Activated naive CD8-positive, alpha-beta T cell treated with anti-CD3 and anti-CD28 coated beads for 36 hours (primary cell): ENCODE measurements at places on chromosomes 6 and 20. TPM values are rescaled to one million over a fixed set of nuclear protein-coding genes. Genes with fewer than 3 reads are reported as not detected.
A peak's percentile ranks its signal among the peaks of the same experiment; 100 is the strongest.

Gene CRISP3
- not detected for total RNA-seq

DNA sequence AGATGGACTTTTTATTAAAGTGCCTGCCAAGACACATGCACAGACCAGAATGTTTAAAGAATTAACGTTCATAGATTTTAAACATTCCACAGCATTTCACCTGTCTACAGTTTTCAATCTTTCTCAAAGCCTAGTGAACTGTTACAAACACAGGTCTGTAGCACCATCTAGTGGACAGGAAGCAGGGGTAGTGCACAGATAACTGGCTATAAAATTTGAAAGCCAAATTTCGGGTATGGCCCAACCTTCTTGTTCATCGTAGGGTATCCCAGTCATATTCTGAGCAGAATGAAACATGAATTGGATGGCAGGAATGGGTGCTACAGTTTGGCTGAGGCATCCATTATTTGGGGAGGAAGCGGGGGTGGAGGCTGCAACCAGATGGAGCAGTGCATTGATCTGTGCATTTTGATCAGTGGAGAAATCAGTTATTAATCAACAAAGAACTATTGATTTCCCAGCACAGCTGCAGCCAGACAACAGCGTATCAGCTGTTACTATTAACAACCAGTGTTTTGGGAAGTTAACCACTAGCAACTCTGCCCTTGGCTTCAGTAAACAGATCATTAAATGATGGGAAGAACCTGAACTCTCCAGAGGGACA is 56.1 kb upstream of the B3GAT2 start:
- no peak for DNase-seq
- no peak overlapping the region for H3K27ac ChIP-seq
- H3K36me3 ChIP-seq = no peaks in the 10 kb centered on the region
- H3K4me1 ChIP-seq = no peaks in the 10 kb centered on the region
- H3K27me3 ChIP-seq = peaks cover 22% of the 10 kb centered on the region

DNA sequence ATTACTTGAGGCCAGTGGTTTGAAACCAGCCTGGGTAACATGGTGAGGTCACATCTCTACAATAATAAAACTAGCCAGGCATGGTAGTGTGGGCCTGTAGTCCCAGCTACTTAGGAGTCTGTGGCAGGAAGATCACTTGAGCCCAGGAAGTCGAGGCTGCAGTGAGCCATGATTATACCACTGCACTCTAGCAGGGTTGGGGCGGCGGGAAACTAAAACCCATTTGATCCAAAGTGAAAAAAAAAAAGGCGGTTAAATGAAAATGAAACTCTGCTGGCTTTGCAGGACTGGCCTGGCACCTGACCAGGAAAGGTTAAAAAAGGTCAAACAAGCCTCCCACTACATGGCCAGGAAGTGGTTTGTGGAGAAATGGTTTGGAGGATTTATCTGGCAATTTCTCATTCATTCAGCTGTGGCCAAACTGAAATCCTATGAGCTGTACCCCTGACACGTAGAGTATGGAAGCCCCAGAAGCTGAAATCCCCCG is 36.6 kb downstream of the MTRES1 start:
- DNase-seq = peak; percentile 43
- no peak overlapping the region for H3K4me3 ChIP-seq
- H3K36me3 ChIP-seq = peaks cover 7% of the 10 kb centered on the region
- H3K4me1 ChIP-seq = peaks cover 36% of the 10 kb centered on the region

Gene BPIFB2
- not detected for total RNA-seq

DNA sequence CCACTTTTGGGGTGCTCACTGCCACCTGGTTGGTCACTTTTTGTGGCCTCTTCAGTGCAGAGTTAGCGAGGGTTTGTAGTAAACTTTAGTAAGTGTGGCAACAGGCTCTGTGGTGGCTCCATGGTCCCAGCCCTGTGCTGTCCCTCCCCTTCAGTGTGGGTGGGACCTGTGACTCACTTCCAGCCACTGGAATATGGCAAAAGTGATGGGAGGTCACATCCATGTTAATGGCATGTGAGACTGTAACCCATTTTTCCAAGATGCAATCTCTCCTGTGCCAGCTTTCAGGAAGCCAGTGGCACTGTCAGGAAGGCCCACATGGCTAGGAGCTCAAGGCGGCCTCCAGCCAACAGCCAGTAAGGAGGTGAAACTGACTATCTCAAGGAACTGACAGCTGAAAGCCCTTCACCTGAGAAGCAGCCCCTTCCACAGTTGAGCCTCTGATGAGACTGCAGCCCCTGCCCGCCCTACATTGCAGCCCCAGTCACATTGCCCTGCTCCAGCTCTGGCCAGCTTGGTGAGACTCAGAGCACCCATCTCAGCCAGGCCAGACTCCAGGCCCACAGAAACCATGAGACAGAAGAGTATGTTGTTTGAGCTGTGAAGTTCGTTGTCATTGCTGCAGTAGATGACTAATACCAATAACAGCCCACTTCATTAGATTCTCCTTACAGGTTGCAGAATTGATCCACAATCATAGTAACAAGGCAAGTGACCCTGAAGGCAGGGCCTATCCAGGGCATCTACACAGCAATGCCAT is 13.1 kb upstream of the CST7 start:
- no peak for DNase-seq
- H3K27me3 ChIP-seq = no peaks in the 10 kb centered on the region
- H3K27ac ChIP-seq = no peak overlapping the region
- peaks cover 2% of the 10 kb centered on the region for H3K36me3 ChIP-seq
- peaks cover 15% of the 10 kb centered on the region for H3K4me1 ChIP-seq

- no peak overlapping the region for H3K4me3 ChIP-seq
- no peak overlapping the region for H3K27ac ChIP-seq
- no peak for DNase-seq
- H3K27me3 ChIP-seq = peaks cover 64% of the 10 kb centered on the region
Measured at GRCh38 chr6:32697031-32697430, 30.6 kb upstream of the HLA-DQB1 start.

GRCh38 chr6:55379895-55380294 is 52.6 kb downstream of the GFRAL start:
- no peak for DNase-seq
- H3K27ac ChIP-seq = no peak overlapping the region
- no peak overlapping the region for H3K4me3 ChIP-seq
- H3K27me3 ChIP-seq = no peaks in the 10 kb centered on the region

Gene C20orf141
- not detected for total RNA-seq

- peak overlapping the region; percentile 94 for H3K4me3 ChIP-seq
- H3K4me1 ChIP-seq = peaks cover 56% of the 10 kb centered on the region
- H3K27ac ChIP-seq = peak overlapping the region; percentile 97
- H3K36me3 ChIP-seq = peaks cover 31% of the 10 kb centered on the region
- DNase-seq = no peak
Measured at GRCh38 chr20:63980317-63980805, 571 bp upstream of the PRPF6 start.

Gene MOG
- total RNA-seq = not detected

Gene HLA-DOA
- 9.9 TPM for total RNA-seq

Gene TSPO2
- total RNA-seq = not detected

GRCh38 chr6:51541847-51542246 is 545.6 kb downstream of the PKHD1 start:
- no peak overlapping the region for H3K4me3 ChIP-seq
- H3K27me3 ChIP-seq = no peaks in the 10 kb centered on the region
- DNase-seq = no peak
- H3K36me3 ChIP-seq = no peaks in the 10 kb centered on the region
- no peak overlapping the region for H3K27ac ChIP-seq

DNA sequence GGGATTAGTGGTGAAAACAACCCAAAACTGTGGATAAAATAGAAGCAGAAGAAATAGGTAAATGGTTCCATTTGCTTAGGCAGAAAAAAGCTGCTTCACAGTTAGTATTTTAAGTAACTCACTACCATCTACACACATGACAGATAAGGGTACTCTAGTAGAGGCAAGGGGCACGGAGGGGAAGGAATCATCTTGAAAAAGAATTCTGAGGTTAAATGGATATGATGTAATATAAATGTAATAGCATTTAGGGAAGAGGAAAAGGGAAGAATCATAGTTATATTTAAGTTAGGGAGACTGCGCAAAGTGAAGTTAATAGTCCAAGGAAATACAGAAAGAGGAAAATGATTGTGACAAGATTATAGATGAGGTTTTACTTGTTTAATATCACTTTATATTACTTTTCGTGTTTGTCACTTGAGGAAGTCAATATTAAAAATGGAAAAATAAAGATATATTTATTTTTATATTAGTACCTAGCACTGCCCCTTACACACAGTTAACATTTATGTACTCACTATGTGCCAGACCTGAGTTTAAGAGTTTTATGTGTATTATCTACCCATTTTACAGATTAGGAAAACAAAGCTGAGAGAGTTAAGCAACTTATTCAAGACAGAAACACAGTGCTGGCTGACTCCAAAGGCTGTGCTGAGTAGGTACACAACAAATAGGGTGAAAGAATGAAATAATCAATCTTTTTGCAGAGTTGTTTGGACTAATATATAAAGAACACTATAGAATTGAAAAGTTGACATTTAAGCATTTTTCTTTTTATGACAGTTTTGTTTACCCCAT is 128.1 kb downstream of the REV3L start:
- H3K27ac ChIP-seq = no peak overlapping the region
- no peaks in the 10 kb centered on the region for H3K27me3 ChIP-seq
- H3K4me3 ChIP-seq = no peak overlapping the region
- DNase-seq = no peak
- H3K4me1 ChIP-seq = no peaks in the 10 kb centered on the region
